ENCODE measurements at places on chromosomes 7 and 10. TPM values are rescaled to one million over a fixed set of nuclear protein-coding genes. Genes with fewer than 3 reads are reported as not detected.

- H3K27ac ChIP-seq = no peak overlapping the region
- no peaks in the 10 kb centered on the region for H3K4me1 ChIP-seq
- no peak for DNase-seq
- H3K4me3 ChIP-seq = no peak overlapping the region
- H3K27me3 ChIP-seq = peaks cover 99% of the 10 kb centered on the region
These were observed 7.3 kb downstream of the EVX1 start for GRCh38 chr7:27249724-27250556.

- no peak overlapping the region for H3K4me3 ChIP-seq
- H3K27ac ChIP-seq = no peak overlapping the region
- H3K4me1 ChIP-seq = no peaks in the 10 kb centered on the region
- H3K27me3 ChIP-seq = no peaks in the 10 kb centered on the region
These were observed 13.9 kb upstream of the OPTN start for GRCh38 chr10:13086056-13086455.

DNA sequence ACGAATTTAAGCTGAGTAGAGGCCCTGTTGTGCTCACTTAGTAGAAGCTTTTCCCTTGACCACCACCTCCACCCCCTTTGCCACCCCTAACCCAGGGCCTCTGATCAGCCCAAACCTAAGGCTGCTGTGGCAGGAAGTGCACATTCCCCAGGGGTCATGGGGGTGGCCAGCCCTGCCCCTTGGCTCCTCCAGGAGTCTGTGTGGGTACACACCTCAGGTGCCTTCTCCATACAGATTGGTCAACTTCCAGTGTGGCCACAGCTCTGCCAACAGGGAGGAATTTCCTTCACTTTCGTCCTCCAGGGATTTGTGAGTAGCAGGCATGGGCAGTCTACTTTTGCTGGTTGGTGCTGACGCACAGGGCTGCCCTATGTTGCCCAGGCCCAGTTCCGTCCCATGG, 249.9 kb upstream of the ZNF32 start:
- no peaks in the 10 kb centered on the region for H3K36me3 ChIP-seq
- H3K4me3 ChIP-seq = no peak overlapping the region
- peaks cover under 1% of the 10 kb centered on the region for H3K27me3 ChIP-seq
- no peaks in the 10 kb centered on the region for H3K4me1 ChIP-seq
- DNase-seq = no peak
- H3K27ac ChIP-seq = no peak overlapping the region

DNA sequence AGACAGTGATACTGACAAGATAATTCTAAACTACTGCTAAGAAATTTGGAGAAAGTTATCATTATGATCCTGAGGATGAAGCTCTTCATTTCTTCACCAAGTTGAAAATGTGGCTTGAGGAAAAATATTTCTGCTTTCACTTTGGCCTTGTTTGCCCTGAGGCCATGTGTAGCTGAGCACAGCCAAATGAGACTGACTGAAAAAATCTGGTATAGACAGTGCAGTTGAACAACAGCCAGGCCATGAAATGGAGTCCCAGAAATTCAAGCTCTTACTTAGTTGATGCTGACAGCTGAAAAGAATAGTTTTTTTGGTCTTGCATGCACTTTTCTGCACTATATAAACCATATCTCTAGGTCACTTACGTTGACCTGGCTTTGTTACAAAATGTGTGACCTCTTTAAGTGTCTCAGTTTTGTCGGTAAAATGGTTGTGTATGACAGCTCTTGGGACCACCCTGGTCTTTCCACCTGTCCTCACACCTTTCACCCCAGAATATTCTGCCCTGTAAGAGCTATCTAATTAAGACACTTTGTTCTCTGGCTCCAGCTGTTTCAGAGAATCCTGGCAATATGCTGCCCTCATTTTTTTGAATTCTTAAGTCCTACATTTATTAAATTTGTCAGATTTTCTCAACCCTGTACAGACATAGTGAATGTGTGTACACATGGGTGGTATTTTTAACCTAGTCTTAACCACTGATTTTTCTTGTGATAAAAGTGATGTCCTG, 91.3 kb downstream of the CD36 start:
- H3K36me3 ChIP-seq = no peaks in the 10 kb centered on the region
- no peaks in the 10 kb centered on the region for H3K27me3 ChIP-seq
- no peak overlapping the region for H3K4me3 ChIP-seq
- no peak for DNase-seq

DNA sequence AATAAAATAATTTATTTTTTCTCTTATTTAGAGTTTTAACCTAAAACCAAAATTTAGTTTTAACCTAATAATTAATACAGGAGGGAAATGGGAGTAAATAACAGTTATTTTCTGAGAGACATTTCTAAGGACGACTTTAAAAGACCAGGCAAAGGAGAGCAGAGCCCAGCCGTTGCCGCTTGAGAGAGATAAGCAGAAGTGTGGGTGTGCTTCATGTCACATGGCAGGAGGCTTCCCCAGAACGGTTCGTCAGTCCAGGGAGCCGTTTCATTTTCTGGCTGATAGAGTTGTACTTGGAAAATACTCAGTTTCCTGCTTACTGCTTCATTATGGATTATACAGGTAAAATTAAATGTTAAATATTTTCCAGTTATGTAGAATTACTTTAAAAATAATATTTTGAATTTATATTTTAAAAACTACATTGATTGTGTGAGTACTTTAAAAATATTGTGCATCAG, 61.4 kb downstream of the ST7 start:
- no peak overlapping the region for H3K27ac ChIP-seq
- no peaks in the 10 kb centered on the region for H3K36me3 ChIP-seq
- peaks cover 6% of the 10 kb centered on the region for H3K27me3 ChIP-seq
- no peak for DNase-seq
- no peak overlapping the region for H3K4me3 ChIP-seq

Gene MLXIPL
- 0.05 TPM for total RNA-seq

Gene ADAM8
- 8.3 TPM for total RNA-seq

All from thymus (tissue), 14 donors.